Fibroblast of the aortic adventitia (primary cell): ENCODE measurements at places on chromosomes 7 and 10. TPM values are rescaled to one million over a fixed set of nuclear protein-coding genes. Genes with fewer than 3 reads are reported as not detected.

DNA sequence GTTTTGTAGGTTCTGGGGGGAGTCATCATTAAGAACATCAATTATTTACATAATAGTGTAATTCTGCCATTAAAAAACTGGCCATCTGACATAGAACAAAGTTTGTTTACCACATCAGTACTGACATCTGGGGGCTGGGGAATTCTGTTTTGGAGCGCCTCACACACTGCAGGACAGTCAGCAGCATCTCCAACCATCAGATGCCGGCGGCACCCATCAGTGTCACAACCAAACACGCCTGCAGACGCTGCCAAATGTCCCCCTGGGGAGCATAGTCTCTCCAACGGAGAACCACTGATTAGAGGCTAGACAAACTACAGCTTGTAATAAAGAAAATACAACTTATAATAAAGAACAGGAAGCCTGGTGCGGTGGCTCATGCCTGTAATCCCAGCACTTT, 26.0 kb downstream of the GNA12 start:
- DNase-seq = no peak

TMEM270 gene
- total RNA-seq = not detected in 2 replicates

DENND2A gene
- 10.8 and 17.7 TPM in 2 replicates for total RNA-seq

GRCh38 chr10:16686054-16686902, 130.9 kb downstream of the RSU1 start:
- DNase-seq = no peak

GRCh38 chr10:5858811-5859210, 30.9 kb downstream of the ANKRD16 start:
- no peak for DNase-seq

RASSF4 gene
- total RNA-seq = 1.9 and 3.8 TPM in 2 replicates

GRCh38 chr10:51911723-51912122, 212.3 kb upstream of the CSTF2T start:
- no peak for DNase-seq

MYOF gene
- 381 and 408 TPM in 2 replicates for total RNA-seq

DNA sequence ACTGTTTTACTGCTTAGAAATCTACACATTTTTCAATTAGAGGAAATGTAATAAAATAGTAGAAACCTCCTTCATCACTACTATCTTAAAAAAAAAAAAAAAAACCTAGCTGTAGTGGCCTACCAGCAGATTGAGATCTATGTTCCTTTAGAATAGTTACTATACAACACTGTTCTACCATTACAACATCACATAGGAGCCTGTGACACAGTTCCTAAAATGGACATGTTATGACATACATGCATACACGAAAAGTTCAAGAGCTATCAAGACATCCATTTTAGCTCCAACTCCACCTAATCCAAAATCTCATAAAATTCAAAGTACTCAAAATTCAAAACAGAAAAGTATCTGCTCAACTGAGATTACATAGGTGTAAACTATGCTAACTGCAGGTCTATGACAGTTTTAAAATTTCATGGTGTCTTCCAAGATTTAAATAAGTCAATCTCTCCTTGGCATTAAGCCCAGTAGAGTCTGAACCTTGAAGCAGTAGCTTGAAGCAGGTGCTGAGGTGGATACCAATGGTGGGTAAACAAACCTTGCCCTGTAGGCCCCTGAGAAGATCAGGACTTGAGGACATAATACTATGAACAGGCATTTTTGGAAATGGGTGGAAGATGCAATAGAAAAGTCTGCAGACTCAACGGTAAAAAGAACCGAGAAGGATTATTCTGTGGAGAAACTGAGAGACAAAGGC, 17.0 kb downstream of the CACUL1 start:
- no peak for DNase-seq

DOCK4 gene
- 7.6 and 25.9 TPM in 2 replicates for total RNA-seq

MUC3A gene
- 0.16 TPM in 1 of 2 replicates, not detected in the other for total RNA-seq

LRRN3 gene
- total RNA-seq = 2.7 and 5.0 TPM in 2 replicates

DNA sequence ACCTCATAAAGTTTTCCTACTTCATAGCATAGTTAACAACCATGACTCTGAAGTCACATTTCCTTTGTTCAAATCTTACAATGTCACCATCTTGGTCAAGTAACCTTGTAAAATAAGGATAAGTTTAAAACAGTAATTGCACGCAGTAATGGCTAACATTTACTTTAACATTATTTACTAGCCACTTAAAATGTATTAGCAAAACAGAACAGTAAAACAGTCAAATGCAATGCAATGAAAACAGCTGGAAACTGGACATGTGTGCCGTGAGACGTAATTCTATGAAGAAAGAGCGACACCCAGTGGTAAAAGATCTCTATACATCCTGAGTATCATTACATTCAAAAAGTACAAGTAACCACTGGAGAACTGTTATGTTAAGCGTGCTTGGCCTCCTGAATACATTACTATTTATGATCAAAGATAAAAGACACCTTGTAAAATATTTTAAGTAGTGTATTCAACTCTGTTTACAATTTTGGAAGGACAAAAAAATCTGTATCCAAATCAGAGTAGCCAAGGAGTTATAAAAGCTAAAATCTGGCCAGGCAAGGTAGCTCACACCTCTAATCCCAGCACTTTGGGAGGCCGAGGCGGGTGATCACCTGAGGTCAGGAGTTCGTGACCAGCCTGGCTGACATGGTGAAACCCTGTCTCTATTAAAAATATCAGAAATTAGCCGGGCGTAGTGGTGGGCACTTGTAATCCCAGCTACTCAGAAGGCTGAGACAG, 27.2 kb downstream of the ATE1 start:
- peak; percentile 82 for DNase-seq

DNA sequence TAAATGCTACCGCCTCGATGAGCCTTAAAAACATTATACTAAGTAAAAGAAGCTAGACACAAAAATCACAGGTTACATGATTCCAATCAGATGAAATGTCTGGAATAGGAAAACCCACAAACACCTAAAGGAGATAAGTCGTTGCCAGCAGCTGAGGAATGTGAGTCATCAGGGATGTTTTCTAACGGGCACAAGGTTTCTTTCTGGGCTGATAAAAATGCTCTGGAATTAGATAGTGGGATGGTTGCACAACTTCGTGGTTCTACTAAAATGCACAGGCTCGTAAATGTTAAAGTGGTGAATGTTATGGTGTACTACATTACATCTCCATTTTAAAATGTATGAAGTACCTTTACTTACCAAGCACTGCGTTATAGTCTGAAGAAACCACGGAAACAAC, 9.7 kb downstream of the ABLIM1 start:
- DNase-seq = peak; percentile 87

DNA sequence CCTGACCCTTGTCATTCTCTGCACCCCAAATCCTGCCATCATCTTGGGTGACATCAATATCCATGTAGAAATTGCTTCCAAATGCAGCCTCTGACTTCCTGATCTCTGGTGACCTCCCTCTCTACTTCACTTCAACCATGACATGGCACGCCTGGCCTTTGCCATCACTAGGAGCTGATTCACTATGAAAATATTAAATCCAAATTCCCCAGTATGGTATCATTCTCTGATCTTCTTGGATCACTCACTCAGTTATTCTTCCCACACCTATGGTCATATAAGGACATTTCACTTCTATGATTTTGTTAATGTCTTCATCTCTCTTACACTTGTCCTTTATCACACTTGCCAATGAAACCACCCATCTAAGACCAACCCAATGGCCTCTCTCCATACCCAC, 73.7 kb upstream of the ODAD2 start:
- no peak for DNase-seq

DNA sequence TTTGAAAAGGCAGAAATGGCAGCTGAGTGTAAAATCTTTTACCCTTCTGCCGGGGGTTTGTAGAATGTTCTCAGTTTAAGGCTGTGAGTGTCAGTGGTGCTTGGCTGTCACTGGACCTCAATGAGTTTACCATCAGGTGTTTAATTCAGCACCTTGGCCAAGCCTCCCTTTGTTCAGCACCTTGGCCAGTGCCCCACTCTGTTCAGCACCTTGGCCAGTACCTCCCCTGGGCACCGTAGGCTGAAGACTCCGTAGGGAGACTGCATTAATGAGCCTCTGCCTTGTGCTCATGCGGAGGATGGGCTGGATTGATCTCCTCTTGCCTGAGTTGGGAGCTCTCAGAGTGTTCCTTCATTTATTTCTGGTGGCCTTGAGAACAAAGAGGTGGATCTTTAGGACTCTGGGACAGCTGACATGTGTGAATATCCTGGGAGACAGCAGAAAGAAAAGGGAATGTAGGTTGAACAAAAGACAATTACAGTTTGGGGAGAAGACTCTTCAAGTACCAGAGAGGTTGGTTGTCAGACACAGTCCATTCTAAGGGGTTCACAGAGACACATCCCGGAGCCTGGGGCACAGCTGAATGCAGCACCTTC, 1.6 kb downstream of the FAM24A start:
- DNase-seq = peak; percentile 53

DNA sequence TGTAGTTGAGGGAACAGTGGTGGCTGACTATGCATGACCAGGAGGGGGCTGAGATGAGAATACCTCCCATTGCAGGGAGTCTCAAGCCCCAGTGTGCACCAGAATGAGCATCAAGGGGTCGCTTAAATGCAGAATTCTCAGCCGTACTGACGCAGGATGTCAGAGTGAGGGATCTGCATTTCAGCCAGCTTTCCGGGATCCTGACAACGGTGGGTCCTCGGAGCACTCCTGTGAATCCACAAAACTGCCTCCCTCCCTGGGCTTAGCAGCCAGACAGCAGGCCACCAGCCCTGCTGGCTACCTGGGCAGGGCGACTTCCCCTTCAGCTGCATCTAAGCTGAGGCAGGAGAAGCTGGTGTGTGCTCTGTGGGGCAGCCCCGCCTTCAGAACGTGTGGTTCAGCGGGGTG, 21.8 kb upstream of the LOXL4 start:
- no peak for DNase-seq

ATRNL1 gene
- total RNA-seq = 1.9 and 7.3 TPM in 2 replicates

DNA sequence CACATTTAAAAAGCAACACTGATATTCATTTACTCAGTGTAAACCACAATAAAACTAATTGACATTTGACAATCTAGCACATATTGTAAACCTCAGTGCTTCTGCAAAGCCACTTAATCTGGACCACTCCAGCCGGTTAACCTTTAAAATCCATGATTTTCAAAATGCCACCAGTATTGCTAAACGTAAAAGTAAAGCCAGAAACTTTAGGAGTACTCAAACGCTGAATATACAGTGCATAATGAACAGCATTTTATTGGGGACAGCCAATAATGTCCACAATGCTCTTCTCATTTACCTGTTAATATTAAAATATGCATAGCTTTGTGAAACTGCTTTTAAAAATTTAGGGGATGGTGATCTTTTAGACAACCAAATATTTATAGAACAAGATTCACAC, 10.8 kb downstream of the HNRNPA2B1 start:
- no peak for DNase-seq

TMEM229A gene
- total RNA-seq = 3.8 TPM in 1 of 2 replicates, not detected in the other

- DNase-seq = no peak
Observed at GRCh38 chr10:46526682-46527038, 29.8 kb downstream of the GPRIN2 start.

GRCh38 chr7:155724327-155725005, 80.0 kb downstream of the RBM33 start:
- DNase-seq = no peak

DNA sequence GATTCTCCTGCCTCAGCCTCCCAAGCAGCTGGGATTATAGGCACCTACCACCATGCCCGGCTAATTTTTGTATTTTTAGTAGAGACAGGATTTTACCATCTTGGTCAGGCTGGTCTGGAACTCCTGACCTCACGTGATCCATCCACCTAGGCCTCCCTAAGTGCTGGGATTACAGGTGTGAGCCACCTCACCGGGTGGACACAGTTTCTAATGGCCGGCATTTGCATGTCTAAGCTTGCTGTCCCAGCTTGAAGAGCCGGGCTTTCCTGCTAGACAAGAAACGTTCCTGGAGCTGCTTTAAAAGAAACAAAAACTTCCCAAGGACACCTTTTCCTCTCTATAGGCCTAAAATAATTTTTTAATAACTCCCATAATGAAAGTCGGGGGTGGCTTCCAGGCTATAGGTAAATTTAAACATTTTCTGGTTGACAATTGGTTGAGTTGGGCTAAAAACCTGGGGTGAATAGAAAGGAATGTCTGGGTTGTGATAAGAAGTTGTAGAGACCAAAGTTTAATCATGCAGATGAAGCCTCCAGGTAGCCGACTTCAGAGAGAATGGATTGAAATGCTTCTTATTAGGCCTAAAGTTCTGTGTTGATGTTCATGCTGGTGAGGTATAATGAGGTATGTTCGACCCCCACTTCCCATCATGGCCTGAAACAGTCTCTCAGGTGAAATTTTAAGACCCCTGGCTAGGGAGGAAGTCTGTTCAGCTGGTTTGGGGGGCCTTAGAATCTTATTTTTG, 8.8 kb downstream of the ACADSB start:
- DNase-seq = no peak

- DNase-seq = no peak
Observed at GRCh38 chr7:111729483-111729882, 167.2 kb upstream of the IMMP2L start.

GRCh38 chr10:11017570-11018431, at the start of gene CELF2:
CELF2 (plus strand) TSS chr10:11017872; CDS start chr10:11018090, 218 bp downstream.
- no peak for DNase-seq

DNA sequence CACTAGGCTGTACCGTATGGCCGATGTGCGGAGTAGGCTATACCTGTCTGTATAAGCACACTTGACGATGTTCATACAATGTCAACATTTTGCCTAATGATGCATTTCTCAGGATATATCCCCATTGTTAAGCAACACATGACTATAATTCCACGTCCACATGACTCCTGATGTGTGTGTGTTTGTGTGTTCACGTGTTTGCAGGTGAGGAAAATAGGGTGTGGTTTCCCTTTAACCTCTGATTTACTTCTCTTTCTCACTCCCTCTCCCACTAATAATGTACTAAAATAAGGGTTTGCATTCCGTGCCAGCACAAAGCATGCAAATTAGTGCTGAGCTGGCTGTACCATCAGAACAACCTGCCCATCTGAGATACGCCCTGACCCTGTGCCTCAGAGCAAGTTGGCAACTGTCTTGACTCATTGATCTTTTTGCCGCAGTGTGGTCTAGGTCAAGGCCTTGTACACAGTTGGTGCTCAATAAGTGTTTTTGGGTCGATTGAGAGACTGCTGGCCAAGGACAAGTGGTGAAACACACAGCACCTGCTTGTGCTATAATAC, 64.6 kb upstream of the DOCK1 start:
- no peak for DNase-seq

CYP2E1 gene
- total RNA-seq = 0.36 and 0.82 TPM in 2 replicates

DNA sequence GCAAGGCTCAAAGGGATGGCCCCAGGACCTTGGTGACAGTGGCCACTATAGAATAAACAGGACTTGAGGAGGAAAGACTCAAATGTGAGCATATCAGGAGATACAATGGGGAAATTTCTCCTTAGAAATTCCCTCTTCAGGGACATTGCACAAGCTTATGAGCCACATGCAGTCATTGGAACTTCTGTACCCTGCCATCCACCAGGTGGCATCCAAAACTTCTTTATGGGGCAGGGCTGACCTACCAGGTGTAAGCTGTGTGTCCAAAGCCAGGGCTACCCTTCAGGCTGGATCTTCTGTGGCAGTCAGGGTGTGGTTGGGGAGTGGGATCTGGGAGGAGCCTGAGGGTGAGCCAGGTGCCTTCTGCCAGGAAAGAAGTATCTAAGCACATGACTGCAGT, 36.6 kb upstream of the LRRC18 start:
- DNase-seq = peak; percentile 16
